Fibroblast of gingiva (primary cell): ENCODE measurements at places on chromosomes 5 and 9.
A peak's percentile ranks its signal among the peaks of the same experiment; 100 is the strongest.

GRCh38 chr9:94612071-94612470, 18.4 kb upstream of the FBP2 start:
- no peak for DNase-seq

DNA sequence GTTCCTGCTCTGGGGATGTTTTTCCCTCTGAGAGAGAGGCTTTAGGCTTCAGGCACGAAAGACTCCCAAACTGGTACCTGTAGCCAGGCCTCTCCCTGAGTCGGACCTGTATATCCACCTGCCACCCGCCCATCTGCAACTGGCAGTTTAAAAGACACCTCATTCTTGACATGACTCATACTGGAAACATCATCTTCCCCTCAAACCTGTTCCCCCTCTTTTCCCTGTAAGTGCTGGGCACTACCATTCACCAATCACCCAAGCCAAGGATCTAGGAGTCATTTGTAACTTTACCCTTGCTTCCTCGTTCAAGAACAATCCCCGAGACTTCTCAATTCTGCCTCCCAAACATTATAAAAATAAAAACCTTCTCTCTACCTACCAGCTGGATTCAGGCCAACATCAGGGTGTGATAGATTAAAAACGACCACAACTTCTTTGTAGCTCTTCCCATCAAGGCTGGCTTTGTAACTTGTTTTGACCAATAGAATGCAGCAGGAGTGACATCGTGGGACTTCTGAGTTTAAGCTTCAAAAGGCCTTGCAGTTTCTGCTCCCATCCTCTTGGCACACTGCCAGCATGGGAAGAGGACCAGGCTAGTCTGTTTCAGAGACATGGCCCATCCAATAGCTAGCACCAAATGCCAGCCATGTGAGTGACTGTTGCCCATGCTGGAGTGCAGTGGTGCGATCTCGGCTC, 1.8 kb upstream of the WDR31 start:
- DNase-seq: no peak

GRCh38 chr5:120108586-120109248, 355.4 kb upstream of the PRR16 start:
- DNase-seq: peak; percentile 51

GRCh38 chr5:675871-676698, 17.1 kb downstream of the TPPP start:
- DNase-seq: no peak

DNA sequence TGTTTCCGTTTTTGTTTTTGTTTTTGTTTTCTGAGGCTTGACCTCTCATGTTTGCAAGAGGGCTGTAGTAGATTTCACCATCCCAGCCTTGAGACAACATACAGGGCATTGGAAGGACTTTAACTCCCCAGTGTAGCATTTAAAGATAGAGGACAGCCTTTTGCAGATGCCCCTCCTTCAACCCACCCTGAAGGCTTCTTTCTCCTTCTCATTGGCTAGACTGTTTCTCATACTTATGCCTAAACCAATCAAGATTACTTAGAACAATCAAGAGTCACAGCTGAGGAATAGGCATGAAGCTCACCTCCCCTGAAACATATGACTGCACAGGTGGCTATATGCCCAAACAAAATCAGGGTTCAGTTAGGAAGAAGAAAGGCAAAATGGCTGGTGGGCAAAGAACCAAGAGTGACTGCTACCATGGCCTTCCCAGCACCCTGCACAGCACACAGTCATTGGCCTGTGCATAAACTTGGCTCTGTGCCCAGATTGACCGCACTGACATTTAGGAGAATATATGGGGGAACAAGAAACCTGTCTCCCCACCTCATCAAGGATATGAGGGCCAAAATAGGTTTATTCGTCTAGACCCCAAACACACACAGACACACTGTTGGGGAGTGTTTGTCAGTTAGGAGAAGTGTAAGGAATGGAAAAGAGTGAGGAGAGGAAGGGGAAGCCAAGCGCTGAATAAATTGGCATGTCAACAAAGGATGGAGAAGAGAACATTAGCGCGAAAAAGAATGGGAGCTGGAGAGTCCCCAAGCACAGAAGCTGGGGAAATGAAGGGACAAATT, 137.3 kb upstream of the RANBP3L start:
- DNase-seq: no peak

DNA sequence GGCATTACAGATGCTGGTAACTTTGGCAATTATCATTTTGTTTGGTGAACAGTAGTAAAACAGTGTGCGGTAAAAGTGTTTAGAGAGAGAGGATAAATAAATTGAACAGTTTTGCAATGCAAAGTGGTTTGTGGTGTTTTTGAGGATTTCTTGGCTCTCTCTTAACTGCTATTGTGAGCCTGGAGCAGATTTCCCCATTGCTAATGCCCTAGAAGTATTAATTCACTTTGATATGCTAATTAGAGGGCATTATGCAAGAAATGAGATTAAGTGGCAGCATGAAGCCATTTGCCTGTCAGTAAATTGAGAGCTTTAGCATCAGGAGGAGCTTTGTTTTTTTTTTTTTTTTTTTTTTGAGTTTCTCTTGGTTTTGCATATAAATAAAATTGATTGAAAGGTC, 8.2 kb downstream of the PBX3 start:
- peak; percentile 69 for DNase-seq

DNA sequence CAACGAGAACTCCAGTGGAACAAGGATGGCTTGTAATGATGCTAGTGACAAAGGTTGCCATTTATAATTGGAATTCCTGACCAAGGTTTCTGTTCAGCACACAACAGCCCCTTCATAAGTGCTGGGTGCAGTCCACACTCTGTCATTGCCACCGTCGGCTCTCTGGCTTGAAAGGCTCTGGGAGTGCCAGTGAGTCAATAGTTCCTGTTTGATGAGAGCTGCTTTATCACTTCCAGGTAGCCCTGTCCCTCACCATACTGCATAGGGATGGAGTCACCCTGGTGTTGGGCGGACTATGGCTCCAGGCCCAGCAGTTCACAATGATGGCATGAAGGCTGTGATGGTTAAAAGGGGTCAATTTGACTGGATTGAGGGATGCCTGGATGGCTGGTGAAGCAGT, 34.6 kb upstream of the SEMA4D start:
- DNase-seq: no peak

DNA sequence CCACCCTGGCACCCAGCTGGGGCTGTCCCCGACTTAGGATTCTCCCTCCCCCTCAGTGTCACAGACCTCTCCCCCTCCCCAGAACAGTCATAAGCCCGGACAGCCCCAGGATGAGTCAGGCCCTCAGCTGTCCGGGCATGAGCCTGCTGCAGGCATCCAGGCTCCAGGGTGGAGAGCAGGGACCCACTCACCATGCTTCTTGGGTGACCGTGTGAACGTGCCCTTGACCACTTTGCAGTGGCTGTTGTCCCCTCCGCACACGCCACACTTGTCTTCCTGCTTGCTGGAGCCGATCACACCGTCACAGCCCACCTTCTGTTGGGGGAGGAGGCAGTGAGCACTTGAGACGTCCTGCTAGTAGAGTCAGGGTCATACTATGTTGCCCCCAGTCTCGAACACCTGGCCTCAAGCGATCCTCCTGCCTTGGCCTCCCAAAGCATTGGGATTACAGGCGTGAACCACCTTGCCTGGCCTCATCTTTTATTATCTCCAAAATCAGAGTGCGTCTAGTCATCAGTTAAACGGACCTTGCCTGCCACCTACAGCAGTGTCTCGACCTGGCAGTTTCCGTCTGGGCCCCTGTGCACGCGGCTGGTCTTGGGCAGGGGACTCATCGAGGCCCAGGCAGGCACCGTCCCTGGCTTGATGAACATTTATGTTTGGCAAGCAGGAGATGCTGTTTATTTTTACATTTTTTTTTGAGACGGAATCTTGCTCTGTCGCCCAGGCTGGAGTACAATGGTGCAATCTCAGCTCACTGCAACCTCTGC, 72.6 kb downstream of the ZNF354C start:
- no peak for DNase-seq

DNA sequence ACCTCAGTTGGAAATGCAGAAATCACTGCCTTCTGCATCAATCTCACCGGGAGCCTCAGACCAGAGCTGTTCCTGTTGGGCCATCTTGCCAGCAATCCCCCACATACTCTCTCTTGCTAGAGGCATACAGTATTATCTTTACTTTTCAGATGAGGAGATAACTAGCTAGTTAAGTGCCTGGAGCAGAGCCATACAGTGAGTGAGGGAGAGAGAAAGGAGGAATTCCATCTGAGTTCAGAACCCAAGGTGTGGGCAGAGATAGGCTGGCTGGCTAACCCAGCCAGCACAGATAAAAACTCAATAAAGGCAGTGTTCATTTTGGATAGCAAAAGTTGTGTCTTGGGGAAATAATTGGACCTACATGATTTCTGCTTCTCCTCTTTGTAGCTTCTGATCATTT, 268.0 kb upstream of the KIF2A start:
- DNase-seq: no peak

DNA sequence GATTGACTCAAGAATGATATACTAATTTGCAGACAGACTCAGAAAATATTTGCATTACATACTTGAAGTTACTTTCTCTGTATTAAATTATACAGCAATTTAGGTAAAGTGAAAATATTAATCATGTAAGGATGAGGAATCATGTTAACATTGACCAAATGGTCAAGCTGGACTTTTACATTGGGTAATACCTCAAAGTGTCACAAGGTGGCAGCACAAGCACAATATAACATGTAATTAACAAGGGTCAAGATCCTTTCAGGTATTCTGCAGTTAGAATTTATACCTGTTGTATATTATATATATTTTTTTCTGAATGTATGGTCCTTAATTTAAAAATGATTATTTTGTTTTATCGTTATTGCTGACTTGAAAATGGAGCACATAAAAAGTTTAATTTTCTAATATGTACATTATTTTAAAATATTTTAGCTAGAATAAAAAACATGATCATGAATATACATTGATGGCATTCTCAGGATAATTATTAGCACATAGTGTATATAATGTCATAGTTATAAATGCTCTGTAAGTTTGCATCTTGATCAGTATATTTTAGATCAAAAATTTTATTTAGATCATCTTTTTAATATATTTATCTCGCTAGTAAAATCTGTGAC, 8.6 kb downstream of the HAPLN1 start:
- DNase-seq: peak; percentile 14

GRCh38 chr5:173882632-173883031, 5.5 kb upstream of the CPEB4 start:
- DNase-seq: no peak

GRCh38 chr9:72577212-72577753, 55.9 kb downstream of the TMC1 start:
- DNase-seq: peak; percentile 90

DNA sequence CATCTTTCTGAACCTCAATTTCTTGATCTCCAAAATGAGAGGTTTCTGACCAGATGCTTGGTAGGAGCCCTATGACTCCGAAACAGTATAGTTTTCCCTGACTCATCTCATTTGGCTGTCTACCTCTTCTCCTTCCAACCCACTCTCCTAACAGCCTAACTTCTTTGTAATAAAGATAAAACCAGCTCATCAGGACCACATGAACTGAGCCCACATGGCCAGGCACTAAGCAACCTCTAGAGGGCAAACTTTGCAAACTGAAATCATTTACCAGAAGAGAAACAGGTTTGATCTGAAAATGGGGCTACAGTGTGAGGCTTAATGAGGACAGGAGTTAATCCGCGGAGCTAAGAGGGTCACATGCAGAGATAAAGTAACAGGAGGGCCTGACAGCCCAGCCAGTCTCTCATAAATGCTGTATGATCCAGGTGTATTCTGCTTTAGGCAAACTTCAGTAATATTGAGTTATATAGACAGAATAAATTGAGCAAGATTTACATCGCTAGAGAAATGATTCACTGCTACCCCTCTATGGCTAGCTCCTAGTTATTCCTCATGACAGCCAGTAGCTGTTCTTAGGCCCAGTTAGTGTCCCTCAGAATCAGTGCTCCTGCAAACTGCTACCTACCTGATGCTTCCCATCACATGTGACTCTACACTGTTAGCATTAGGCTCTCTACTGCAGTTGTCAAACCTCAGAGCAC, 64.6 kb downstream of the ABCA1 start:
- DNase-seq: peak; percentile 73

- no peak for DNase-seq
Measured at GRCh38 chr5:67395790-67396418, 199.3 kb upstream of the CD180 start.

GRCh38 chr5:148541054-148541835, 113.1 kb downstream of the HTR4 start:
- no peak for DNase-seq

DNA sequence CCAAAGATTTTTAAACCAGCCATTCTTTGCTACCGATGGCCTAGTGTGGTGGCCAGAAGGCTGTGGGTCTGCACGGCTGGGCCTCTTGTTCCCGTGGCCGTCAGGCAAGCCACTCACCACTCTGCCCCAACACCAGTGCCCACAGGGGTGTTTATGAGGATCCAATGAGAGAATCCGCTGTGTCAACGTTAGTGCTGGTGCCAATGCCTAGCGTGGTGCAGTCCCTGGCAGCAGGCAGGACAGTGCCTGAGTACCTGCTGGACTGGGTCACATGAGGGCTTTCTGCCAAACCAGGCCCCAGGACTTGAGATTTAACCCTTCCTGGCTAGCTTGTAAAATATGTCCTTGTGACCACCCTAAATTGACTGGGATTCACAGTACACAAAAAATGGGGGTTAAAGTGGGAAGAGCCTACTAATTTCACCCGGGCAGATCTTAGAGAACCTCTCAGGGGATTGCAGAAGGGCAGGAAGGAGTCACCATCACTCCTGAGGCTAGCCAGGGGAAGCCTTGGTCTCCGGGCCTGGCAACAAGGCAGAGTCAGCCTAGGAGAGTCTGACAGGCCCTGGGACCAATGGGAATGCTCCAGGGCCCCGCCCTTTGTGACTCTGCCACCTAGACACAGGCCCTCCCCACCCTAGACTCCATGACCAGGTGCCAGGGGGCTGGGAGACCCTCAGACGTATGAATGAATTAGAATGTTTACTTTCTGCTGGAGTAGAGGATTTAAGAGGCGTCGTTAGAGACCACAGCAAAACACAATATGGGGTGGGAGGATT, 63.2 kb upstream of the FSTL4 start:
- DNase-seq: no peak

GRCh38 chr9:70983723-70984295, 137.6 kb downstream of the TRPM3 start:
- DNase-seq: peak; percentile 26

DNA sequence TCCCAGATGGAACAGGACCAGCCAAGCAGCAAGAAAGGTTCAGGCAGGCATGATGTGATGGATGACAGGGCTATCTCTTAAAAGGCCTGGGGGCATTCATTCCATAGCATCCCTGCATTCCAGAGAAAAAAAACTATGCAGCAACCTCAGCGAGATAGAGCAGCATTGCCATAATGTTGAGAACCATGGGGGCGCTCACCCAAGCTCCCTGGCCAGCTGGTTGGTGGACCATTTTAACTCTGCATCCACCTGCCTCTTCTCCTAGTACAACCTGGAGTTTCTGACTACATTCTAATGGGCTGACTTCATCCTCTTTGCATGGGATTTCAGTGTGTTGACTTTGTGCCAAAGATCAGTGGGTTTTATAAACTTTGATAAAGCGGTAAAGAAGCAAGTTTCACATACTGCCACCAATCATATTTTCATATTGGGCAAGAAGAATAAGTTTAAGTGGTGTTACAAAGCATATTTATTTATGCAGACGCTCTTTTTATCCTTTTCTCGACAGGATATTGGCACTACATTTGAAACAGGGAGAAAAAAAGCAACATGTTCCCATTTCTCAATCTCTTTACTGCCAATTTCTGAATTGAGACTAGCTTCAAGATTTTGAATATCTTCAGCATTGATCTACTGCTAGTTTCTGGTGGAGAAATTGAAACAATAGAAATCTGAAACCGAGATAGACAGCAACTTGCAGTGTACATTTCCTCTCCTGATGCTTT, 378.3 kb upstream of the WWC1 start:
- no peak for DNase-seq

- DNase-seq: peak; percentile 41
Measured at GRCh38 chr9:95772320-95773052, 103.0 kb upstream of the ERCC6L2 start.

- no peak for DNase-seq
Measured at GRCh38 chr9:126298063-126298801, 28.4 kb upstream of the MVB12B start.
